Cortex of kidney (tissue), 1 donor: ENCODE measurements at places on chromosomes 6 and 20.

DNA sequence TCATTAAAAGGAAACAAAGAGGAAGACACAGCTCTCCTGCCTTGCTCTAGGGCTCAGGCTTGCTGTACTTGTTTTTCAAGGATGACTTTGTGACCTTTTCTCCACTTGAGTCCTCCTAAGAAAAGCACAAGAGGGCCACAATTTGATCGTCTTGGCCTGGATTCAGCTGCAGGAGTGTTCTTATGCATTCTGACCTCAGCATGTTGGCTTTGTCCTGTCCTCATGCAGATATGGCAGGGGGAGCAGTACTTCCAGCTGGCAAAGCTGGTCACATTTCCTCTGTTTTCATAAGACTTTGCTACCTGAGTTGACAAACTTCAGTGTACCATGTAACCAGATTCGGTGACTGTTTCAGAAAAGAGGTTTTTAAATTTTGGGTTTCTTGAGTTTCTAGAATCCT lies 30.8 kb downstream of the KDM1B start:
- no peak for DNase-seq

- DNase-seq: no peak
Observed at GRCh38 chr20:55961376-55962330, 43.7 kb downstream of the CBLN4 start.

DNA sequence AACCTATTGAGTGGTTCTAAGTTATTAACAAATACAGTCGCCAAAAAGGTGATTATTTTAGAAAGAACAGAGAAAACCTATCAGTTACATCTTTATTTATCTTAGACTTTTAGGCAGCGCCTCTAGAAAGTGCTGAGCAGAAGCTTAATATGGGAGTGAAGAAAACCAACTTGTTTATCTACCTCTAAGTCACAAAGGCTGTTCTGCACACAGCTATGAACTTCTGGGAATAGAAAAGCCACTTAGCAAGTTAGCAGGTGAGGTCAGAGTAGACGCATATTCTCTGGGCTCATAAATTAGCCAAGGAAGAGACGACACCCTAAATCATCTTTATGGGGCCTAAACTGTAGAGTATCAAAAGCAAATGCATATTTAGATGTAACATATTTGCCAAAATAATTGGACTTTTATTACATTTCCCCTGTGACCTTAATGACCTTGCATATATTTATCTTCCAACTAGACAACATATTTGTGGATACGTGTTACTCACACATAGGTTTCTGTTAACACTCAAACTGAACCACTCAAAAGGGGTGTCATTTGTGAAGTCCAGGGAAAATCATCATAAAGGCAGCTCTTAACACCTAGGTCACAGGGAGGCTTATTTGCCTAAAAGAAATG lies 267.1 kb downstream of the ADGB start:
- no peak for DNase-seq

GRCh38 chr6:166907373-166907841 lies 48.9 kb downstream of the RNASET2 start:
- no peak for DNase-seq

DNA sequence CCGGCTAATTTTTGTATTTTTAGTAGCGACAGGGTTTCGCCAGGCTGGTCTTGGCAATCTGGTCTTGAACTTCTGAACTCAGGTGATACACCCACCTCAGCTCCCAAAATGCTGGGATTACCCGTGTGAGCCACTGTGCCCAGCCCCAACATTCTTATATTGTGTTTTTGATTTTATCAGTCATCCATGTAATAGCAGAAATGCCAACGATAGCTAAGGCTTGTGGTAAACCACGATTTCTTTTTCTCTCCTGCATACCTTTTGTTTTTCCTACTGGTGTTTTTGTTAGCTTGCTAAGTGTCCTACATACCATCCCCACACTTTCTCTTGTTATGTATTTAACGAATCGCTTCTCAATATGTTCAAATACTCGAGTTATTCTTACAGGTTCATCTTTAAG lies 12.1 kb downstream of the PHACTR2 start:
- DNase-seq: no peak

- DNase-seq: no peak
Observed at GRCh38 chr6:139485185-139485584, 110.7 kb upstream of the CITED2 start.

GRCh38 chr6:15661853-15662325 lies 939 bp downstream of the DTNBP1 start:
- DNase-seq: no peak

GRCh38 chr6:47414423-47415167 lies 63.0 kb upstream of the CD2AP start:
- no peak for DNase-seq

DNA sequence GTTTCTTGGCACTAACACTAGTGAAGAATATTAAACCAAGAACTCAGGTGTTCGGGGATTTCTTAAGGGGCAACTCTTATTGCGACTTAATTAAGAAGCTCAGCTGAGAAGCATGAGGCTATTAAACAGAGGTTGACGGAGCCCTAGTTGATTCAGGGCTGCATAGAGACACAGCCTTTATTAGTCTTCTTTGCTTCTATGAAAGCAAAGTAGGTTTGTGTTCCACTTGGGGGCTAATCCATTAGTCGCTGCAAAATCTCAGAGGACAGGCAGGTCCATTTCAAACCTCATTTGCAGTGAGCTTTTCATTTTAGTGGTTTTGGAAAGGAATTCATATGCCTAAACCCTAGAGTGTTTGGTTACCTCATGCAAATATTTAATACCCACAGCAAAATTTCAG lies 506.6 kb upstream of the SULF2 start:
- no peak for DNase-seq

GRCh38 chr6:88704980-88705379 lies 258.4 kb downstream of the RNGTT start:
- DNase-seq: no peak

DNA sequence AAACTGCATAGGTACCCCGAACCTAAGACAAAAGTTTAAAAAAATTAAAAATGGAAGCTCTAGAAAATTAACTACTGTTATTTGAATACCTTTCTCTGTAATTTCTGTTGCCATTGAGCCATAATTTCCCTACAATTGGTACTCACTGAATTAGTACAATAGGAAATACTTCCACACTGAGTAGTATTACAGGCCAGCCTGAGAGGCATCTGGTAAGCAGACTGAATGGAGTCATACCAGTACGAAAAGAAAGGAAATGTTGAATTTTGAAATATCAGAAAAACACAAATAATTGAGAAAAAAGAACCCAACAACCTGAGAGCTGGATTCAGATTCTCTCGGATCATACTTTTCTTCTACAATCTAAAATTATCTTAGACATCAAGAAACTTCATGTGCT lies 791.3 kb downstream of the TENT5A start:
- no peak for DNase-seq

DNA sequence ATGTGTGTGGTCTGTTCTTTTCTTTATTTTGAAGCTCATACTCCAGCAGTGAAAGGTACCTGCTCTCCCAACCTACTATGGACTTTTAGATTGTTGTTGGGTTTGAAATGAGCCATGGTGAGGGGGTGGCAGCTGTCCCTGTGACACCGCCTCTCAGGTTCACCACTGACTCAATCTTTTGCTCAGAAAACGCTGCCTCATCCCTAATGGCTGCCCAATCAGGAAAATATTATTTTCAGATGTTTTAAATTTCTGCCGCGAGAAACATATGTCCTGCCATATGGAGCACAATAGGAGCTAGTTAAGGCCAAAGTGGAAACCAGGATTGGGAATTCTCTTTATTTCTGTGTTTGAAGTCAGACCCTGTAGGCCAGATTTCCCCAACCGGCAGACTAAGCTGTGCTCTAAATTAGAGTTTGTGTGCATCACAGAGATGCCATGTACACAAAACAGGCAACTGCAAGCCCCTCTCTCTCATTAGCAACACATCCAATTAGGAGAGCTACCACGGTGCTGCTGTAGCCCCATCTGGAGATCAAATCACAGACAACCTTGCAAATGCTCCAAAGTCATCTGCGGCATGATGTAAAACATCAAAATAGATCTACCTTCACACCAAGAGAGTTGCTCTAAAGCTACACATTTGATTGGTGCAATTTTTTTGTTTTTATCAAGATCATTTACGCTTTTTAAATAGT lies 144.1 kb upstream of the BACH2 start:
- no peak for DNase-seq

- no peak for DNase-seq
Observed at GRCh38 chr6:12814015-12814414, 97.4 kb downstream of the PHACTR1 start.

DNA sequence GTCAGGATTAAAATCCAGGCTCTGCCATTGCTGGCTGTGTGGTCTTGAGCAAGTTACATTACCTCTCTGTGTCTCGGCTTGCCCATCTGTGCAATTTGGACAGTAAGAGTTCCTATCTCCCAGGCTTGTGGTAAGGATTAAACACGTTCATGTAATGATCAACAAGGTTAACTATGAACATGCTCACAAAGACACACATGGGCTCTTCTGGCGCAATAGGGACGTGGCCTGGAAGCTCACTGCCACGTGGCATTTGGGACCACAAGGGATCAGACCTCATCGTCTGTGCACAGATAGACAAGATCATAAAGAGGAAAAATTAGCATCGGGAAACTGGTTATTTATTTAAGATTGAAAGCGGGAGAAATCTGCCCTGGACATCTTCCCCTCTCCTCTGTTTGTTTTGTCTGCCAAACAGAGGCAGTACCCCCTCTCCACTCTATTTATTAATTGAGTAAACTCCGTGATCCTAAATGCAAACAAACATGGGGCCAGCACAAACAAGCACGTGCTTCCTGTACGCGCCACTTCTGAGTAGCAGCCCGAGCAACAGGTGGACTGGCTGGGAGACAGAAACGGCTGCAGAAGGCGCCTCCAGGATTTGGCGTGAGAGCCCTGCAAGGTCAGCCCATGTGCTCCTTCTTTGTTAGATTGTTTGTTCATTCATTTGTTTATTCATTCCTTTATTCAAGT lies 95.0 kb downstream of the CDH26 start:
- DNase-seq: no peak

DNA sequence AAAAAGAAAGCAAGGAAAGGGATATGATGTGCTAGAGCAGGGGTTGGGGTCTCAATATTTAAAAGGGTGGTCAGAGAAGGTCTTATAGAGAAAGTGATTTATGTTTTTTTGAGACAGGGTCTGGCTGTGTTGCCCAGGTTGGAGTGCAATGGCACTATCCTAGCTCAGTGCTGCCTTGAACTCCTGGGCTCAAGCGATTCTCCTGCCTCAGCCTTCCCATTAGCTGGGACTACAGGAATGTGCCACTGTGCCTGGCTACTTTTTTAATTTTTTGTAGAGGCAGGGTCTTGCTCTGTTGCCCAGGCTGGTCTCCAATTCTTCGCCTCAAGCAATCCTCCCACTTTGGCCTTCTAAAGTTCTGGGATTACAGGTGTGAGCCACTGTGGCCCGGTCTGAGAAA lies 433.3 kb downstream of the CDC5L start:
- DNase-seq: no peak

- DNase-seq: no peak
Observed at GRCh38 chr6:24968783-24969182, 33.0 kb upstream of the RIPOR2 start.

GRCh38 chr20:24487648-24488047 lies 18.2 kb downstream of the SYNDIG1 start:
- no peak for DNase-seq

DNA sequence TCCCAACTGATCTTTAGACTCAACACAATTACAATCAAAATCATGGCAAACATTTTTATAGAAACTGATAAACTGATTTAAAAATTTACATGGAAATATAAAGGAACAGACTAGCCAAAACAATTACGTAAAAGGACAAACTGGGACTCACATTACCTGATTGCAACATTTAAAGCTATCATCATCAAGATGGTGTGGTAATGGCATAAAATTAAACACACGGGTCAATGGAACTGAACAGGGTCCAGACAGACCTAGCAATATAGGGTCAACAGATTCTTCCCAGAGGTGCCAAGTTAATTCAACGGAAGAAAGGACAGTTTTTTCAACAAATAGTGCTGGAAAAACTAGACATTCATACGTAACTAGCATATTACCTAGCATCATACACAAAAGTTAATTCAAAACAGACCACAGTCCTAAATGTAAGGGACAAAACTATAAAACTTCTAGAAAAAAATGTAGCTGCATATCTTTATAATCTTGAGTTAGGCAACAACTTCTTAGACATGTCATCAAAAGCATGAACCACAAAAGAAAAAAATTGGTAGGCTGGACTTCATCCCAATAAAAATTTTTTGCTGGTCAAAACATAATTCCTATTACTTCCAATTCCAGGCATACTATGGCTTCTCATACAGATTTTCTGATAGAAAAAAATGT lies 147.4 kb upstream of the BEND6 start:
- DNase-seq: no peak

- DNase-seq: no peak
Observed at GRCh38 chr20:16486532-16486931, 86.7 kb downstream of the KIF16B start.

DNA sequence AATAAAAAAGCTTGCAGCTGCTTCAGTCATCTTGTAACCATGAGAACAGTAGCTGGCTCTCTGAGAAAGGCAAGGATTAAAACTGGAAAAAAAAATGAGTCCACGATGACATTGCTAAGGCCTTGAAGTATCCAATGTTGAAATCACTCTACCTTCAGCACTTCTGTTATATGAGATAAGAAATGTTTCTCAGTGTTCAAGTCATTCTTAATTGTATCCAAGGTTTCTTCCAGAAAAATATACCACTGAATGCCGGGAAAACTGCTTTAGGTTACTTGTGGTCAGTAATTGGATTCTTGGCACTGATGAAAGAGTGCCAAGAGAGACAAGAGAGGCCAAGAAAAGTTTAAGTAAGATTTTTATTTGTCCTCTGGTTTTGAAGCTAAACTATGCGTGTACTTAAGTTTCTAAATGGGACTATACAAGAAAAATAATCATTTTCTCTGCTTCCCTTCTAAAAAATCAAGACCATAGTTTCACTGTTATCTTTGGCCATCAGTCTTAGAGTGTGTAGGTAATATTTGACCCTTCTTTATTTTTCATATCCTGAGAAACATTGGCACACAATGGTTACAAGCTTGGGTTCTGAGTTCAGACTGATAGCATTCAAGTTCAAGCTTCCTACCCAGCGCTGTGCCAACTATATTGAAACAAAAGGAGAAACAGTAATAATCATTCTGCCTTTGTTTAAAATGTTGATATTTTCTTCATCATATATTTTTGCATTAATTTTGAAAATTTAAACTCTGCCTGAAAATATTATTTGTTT lies 84.6 kb downstream of the TRDN start:
- DNase-seq: no peak

GRCh38 chr6:142302421-142303175 lies 791 bp downstream of the ADGRG6 start:
- no peak for DNase-seq
